ENCODE measurements at places on chromosomes 7 and 10. TPM values are rescaled to one million over a fixed set of nuclear protein-coding genes. Genes with fewer than 3 reads are reported as not detected.

- no peak for DNase-seq
These were observed 136.4 kb upstream of the ODAD2 start for GRCh38 chr10:28135258-28135657.

The ITGB1 gene
- 210 TPM for total RNA-seq

GRCh38 chr7:136086712-136087111 is 109.6 kb upstream of the MTPN start:
- no peak for DNase-seq

The OR2A7 gene
- 61.0 TPM for total RNA-seq

The CYP2E1 gene
- total RNA-seq, result 4.5 TPM

GRCh38 chr7:43077732-43078391 is 34.6 kb upstream of the HECW1 start:
- no peak for DNase-seq

The ASIC3 gene
- 5.5 TPM for total RNA-seq

DNA sequence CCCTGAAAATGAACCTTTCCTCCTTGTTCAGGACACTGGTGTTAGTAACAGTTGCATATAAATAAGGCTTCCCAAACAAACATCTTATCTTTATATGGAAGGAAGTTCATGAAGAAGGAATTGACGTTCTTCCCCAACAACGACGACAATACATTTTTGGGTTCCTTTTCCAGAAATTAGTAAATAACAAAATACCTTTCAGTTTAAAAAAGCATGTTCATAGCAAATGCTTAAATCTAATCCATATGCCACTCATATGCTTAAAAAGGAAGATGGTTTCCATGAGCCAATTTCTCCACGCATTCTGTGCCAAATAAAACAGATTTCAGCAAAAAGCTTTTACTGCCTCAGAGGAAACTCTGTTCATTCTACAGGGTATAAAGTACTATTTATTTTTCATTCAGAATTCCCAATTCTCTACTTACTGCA is 182.6 kb downstream of the COBL start:
- no peak for DNase-seq

Measured in suprapubic skin (tissue), 4 donors.